ENCODE measurements at places on chromosomes 1 and 21. TPM values are rescaled to one million over a fixed set of nuclear protein-coding genes. Genes with fewer than 3 reads are reported as not detected.

DNA sequence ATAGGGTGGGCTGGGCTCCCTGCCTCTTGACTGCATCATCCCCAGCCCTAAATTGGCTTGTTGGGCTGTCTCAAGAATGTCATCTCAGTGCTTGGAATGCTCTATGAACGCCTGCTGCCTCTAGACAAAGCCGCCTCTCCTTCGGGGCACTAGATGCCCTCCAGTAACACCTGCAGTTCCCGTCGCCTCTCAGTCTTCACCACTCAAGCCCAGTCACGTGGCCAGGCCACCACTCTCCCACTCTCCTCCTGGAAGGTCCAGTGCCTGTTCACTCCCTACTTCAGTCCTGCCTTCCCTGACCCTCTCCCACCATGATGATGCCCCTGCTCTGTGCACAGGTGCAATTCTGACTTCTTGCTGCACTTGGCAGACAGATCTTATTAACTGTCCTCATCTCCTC, 7.0 kb downstream of the TAS1R2 start:
- DNase-seq: no peak

- no peak for DNase-seq
Observed at GRCh38 chr1:76232666-76233065, 158.1 kb downstream of the ST6GALNAC3 start.

DNA sequence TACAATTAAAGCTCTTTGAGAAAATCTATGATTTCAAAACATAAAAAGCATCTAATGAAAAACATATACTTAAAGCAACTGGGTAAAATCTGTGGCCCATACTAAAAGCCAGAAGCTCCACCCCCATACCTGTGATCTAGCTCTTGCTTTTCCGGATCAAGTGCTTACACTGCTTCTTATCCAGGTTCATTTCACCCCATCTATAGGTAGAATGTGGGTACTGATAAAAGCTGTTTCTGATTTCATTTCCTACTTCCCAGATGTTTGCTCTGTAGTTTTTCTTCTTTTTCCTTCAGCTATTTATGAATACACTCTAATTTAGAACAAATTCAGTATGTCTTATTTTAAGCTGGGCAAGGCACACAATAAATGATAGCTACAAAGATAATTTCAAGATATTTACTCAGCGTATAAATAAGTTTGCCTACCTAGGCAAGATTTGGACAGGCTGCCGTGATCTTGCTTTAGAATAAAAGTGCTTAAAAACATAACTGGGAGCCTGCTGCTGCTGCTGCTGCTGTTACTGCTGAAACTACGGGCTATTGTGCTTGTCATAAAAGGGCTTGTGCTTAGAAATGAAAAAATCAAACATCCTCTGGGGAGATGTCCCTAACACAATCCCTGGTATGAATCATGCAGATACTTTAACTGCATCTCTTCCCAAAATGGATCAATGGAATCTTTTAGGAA, 2.1 kb downstream of the SIPA1L2 start:
- DNase-seq: peak; percentile 59

- DNase-seq: no peak
Observed at GRCh38 chr1:36729716-36730510, 247.2 kb upstream of the CSF3R start.

DNA sequence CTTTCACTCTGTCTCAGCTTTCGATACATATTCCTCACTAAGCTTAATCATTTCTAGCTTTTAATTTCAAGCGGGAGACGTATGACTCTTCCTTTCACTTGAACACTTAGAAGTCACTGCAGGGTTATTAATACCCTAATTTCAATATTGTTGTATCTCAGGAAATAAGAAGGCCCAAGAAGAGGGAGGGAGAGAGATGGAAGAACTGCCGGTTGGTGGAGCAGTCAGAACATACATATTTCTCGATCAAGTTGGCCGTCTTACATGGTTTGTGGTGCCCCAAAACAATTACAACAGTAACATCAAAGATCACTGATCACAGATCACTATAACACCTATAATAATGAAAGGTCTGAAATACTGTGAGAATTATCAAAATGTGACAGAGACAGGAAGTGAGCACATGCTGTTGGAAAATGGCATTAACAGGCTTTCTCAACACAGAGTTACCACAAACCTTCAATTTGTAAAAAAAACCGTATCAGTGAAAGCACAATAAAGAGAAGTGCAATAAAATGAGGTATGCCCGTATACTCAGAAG, 145.4 kb upstream of the HP1BP3 start:
- DNase-seq: no peak

GRCh38 chr1:33898881-33899280, 35.0 kb downstream of the HMGB4 start:
- no peak for DNase-seq

DNA sequence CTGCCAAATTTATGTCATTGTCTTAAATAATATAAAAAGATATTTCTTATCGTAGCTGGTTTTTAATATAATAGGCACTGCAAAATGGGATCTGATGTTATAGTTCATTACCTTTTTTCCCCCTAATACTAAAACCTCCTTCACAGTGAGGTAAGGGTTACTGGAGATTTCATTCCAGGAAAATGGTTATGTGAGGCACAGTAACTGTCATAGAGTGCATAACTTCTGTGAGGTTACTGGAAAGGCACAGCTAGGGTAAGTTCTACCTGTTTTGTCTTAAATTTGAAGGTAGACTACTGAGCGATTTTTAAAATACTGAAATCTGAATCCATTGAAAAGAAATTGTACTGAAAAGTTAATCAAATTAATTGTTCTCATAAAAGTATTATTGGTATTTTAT, 13.0 kb downstream of the ADGRL2 start:
- no peak for DNase-seq

- DNase-seq: no peak
Observed at GRCh38 chr1:162003830-162004215, 19.8 kb downstream of the OLFML2B start.

GRCh38 chr21:38734646-38735365, 70.9 kb upstream of the ETS2 start:
- no peak for DNase-seq

- no peak for DNase-seq
Observed at GRCh38 chr21:33554236-33554981, 11.6 kb downstream of the SON start.

DNA sequence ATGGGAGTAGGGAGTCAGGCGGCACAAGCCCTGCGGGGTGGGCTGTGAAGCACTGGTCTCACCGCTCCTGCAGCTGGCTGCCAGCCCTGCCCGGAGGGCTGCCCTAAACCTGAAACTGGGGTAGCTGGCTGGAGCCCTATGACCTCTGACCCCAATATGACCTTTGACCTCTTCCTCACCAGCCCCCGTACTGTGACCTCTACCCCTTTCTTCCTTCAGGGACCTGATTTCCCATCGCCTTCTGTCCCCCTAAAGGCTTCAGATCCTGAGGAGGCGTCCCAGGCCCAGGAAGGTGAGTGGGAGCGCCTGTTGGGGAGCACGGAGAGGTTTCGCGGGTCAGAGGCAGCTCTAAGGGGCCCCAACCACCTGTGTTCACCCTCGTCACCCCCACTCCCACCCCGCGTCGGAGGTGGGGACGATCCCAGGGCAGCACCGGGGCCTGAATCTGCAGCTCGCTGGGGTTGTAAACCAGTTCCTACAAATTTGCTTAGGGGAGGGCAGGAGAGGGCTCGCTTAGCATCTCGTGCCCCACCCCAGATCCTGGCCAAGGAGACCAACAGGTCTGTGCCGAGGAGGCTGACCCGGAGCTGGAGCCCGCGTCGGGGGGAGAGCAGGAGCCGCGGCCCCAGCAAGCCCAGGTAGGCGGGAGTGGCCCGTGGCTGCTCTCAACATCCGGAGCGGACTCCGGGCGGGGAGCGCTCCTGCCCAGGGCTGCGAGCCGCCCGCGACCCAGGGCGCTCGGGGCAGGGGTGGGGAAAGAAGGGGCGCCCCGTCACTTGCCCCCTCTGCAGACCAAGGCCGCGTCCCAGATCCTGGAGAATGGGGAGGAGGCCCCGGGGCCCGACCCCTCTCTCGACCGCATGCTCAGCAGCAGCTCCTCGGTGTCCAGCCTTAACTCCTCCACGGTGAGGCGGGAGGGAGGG, 7.3 kb downstream of the SYTL1 start:
- DNase-seq: no peak

GRCh38 chr1:51423073-51423821, 92.9 kb upstream of the TTC39A start:
- DNase-seq: no peak

DNA sequence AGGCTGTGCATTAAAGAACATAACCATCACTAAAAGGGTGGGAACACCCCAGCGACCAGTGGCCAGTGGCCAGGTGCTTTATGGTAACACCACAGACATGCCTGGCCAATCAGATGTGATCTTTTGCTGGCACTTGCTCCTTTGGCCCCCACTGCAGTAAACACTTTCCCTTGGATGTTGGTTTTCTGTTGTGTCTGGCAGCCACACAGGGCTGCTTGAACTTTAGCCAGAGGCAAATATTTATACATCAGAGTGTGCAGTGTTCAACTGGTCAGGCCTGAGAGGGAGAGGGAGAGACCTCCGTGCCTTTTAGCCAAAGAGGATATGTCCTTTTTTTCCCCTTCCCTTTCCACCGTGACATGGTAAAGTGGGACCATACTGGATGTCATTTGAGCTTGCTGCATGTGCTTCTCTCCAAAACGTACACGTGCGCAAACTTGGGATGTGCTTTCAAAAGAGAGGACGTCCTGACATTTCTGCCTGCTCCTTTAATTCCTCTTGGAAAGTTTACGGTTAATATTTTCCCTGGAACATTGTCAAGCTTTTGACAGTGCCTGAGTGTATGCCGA, 101.2 kb downstream of the NFIA start:
- DNase-seq: no peak

GRCh38 chr1:36349241-36349671, 25.8 kb upstream of the EVA1B start:
- no peak for DNase-seq

GRCh38 chr1:227961651-227962466, 14.1 kb upstream of the WNT9A start:
- no peak for DNase-seq

DNA sequence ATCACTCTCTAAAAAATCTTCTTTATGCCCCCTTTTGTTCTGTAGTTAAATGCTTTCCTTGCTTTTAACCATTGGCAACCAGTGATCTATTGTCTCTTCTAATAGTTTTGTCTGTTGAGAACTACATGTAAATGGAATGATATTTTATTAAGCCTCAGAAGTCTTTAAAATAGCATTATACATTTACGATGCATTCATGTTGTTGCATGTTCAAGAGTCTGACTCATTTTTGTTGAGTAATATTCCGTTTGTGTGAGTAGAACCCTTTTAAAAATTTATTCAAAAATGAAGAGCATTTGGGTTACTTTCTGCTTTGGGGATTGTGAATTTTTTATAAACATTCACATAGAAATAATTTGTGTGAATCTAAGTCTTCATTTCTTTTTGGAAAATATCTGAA, 1352.9 kb downstream of the NCAM2 start:
- DNase-seq: no peak

GRCh38 chr1:35369922-35370671, 101.6 kb downstream of the ZMYM4 start:
- no peak for DNase-seq

GRCh38 chr1:25065321-25065721, 135.2 kb upstream of the RUNX3 start:
- no peak for DNase-seq

DNA sequence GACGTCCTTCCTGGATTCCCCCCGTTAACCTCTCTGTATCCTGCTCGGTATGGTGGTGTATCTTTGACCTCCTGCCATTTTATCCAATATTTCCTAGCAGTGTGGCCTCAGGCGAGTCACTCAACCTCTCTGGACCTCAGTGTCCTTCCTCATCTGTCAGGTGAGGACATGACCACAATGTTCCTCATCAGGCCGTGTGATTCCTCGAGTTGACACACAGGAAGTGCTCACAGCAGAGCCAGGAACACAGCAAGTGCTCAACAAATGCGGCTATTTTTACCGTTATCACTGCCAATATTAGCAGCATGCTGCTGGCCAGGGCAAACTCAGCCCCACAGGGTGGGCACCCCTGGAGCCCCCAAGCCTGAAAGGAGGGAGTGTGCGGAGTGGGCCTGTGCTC, 450.2 kb downstream of the KIF26B start:
- DNase-seq: no peak

- peak; percentile 85 for DNase-seq
Observed at GRCh38 chr1:161068306-161069234, 1.1 kb downstream of the ARHGAP30 start.

GRCh38 chr1:31865728-31866449, 50.1 kb upstream of the SPOCD1 start:
- DNase-seq: no peak

DNA sequence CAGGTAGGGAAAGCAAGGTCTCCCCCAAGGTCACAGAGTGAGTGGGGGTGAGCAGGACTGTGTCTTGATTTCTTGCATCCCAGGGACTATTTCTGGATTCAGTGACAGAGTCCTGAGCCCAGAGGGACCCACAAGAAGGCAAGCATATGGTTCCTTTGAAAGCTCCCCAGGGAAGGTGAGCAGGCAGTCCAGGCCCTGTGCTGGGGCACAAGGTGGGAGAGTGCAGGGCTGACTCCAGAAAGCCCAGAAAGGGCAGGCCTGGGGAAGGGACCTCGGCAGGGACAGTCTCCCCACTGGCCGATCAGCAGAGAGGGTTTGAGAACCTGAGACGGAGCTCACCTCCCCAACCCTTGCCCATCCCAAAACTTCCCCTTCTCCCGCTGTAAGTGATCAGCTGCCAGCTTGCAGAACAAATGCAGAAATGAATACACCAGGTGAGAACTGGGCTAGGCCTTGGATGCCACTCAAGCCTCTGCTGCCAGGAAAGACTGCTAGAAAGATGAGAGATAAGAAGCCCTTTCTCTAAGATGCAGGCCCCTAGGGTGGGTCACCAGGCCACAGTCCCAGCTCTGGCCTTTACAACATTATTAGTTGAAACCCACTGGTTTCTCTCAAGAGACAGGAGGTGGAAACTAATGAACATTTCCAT, 121.0 kb downstream of the GLIS1 start:
- no peak for DNase-seq

GRCh38 chr1:224509907-224510306, 75.3 kb upstream of the WDR26 start:
- DNase-seq: no peak

- no peak for DNase-seq
Observed at GRCh38 chr1:213389061-213389581, 338.1 kb downstream of the RPS6KC1 start.

The GPR61 gene
- total RNA-seq: 0.05 TPM

The CNKSR1 gene
- total RNA-seq: 4.5 TPM

The ELAPOR1 gene
- total RNA-seq: 12.3 TPM

The BCAN gene
- total RNA-seq: not detected

The HUNK gene
- total RNA-seq: 0.30 TPM

The TDRD5 gene
- total RNA-seq: not detected

The PTGFR gene
- total RNA-seq: not detected

The NBPF6 gene
- total RNA-seq: not detected

The HPDL gene
- 0.72 TPM for total RNA-seq

Measured in naive thymus-derived CD4-positive, alpha-beta T cell (primary cell).